ENCODE measurements at places on chromosomes 11 and 22. TPM values are rescaled to one million over a fixed set of nuclear protein-coding genes. Genes with fewer than 3 reads are reported as not detected.

- DNase-seq = no peak
Measured at GRCh38 chr22:30423301-30423958, 2.1 kb upstream of the MTFP1 start.

DNA sequence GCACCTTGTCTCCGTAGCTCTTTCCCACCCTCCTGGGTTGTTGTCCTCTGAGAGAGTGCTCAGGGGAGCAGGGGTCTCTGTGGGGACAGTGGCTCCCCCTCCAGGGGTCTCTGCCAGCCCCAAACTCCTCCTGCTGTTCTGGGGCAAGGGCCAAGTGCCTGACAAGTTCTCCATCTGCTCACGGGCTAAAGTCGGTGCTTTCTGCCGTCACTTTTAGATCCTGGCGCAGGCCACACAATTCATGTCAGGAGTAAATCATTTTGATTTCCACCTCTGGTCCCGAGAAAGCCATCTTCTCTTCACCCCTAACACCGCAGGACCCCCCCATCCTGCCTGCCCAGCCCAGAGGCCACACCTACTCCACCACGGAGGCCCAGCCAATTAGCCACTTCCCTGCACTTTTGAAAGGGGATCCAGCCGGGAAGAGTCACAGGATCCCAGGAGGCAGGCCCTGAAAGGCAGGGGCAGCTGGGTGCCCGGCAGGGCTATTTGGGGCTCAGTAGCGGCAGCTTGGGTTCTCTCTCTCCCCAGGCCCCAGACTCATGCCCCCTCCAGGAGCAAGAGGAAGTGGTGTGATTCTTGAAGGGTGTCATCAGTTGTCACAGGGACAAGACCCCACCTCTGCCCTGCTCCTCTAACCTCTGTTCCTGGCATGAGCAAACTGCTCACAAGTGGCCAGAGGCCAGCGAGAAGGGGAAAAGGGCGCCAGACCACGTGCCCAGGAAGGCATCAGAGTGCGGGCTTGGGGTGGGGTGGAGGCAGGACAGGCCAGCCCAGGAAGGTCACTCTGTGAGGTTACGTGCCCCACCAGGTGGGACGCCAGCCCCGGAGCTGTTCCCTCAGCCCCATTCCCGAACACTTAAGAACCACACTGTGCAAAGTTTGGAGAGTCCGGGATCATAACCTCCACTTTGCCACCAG, 1.3 kb downstream of the MACROD1 start:
- peak; percentile 61 for DNase-seq

DNA sequence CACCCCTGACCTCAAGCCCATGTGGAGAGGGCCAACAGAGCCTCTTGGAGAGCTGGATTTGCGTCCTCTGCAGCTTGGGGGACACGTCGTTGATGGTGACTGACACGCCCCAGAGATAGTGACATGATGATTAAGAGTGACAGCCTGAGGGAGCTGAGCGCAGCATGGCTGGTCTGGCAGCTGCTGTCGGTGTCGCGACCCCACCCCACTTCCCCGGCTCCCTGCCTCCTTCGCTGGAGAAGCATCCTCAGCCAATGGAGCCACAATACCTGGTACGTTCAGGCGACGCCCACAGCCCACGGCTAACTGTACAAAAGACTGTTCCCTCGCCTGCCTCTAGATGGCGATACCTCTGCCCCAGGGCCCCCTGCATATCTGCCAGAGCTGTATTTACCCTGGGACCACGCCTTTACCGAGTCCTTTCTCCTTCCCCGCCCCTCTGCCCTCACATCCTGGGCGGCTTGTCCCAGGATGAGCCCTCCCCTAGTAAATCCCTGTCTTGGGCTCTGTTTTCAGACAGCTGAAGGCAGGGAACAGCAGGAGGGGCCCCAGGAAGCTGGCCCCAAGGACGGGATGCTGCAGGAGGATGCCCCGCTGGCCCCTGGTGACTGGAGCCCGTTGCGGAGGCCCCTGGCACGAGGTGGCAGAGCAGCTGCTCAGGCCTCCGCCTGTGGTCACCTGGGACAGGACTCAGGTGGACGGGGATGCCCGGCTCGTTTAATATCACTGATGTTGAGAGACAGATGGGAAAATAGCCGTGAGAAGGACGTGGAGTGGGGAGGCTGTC, 90.6 kb downstream of the RPS6KA4 start:
- DNase-seq = peak; percentile 74

DNA sequence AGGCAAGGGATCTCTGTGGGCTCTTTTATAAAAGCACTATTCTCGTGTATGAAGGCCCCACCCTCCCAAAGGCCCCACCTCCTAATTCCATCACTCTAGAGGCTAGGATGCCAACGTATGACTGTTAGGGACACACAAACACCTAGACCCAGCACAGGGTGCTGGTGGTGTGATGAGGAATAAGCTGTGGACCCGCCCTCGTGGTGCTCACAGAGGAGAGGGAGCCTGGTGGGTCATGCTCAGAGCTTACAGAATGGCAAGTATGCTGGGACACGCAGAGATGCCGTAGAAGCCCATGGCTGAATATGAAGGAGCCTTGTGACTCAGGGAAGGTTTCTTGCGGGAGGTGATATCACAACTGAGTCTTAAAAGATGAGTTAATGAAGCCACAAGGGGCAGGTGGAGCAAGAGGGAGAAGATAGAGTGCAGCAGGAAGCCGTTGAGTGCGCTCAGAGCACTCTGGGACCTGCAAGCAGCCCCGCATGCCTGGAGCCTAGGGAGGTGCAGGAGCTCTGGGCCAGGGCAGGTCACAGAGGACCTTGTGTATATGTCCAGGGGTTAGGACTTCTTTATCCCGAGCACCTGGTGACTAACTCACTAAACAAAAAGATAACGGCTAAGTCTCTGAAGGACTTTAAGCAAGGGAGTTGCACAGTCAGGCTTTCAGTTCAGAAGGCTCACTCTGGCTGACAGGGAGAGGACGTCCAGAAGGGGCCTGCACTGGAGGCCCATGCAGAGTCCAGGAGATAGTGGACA, 160.9 kb downstream of the TRIM29 start:
- DNase-seq = no peak

- peak; percentile 15 for DNase-seq
Measured at GRCh38 chr11:83819931-83820549, 533.9 kb upstream of the CCDC90B start.

- DNase-seq = no peak
Measured at GRCh38 chr11:96215110-96215782, 127.7 kb downstream of the MAML2 start.

DNA sequence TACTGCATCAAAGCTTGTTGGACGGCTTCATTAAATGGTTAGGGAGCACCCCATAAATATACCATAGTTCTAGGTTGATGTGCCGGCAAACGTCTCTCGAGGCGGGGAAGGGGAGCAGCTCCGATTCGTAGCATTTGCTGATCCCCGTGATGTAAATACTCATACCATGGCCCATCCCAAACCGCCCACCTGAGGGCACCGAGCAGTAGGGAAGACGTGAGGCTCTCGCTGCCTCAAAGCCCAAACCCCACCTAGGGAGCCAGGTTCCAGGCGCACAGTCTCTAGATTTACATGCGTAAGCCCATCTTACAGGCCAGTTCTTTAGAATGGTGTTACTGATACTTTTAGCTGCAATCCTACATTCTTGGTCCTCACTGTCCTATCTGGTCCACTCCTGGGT, 124.0 kb downstream of the FEZ1 start:
- DNase-seq = no peak

Gene RCOR2
- total RNA-seq = 0.26 TPM

Gene KDM4D
- total RNA-seq = not detected

Gene DUSP8
- total RNA-seq = 7.0 TPM

Gene RIC3
- total RNA-seq = 40.0 TPM

DNA sequence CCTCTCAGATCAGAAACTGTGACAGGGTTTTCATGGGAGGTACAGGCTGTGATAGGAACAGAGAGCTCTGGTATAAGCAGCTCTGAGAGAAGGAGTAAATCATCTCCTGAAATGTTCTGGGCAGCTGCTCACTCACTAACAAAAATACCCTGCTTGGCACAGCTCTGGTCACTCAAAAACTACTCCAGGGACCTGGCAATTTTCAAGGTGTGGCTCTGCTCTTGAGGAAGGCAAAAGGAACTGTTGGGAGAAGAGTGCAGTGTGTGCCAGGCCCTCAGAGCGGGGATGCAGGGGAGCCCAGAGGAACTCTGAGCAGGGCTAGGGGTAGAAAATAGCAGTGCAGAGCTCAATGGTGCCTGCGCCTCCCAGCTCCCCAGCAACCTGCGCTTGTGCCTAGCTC, 180.5 kb upstream of the ZBED5 start:
- no peak for DNase-seq

DNA sequence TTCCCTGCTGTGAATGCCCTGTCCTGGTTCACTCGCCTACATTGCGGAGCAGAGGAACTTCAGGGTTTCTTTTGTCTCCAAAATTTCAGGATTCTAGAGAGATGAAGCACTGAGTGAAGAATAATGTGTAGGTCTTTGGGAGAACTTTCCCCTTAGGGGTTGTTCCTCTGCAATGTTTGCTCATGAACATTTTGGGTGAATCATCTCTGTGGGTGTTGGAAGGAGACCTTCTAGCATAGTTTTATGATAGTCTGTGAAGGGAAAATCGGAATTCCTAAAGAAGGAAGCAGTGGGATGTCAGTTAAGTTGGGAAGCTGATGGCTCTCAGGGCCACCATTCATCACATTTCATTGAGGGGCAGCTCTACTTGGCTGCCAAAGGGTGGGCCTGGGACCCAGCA, 64.8 kb downstream of the MIAT start:
- no peak for DNase-seq

- no peak for DNase-seq
Measured at GRCh38 chr11:85791409-85791990, 19.4 kb downstream of the SYTL2 start.

Gene MYO7A
- total RNA-seq = 10.4 TPM

- no peak for DNase-seq
Measured at GRCh38 chr22:20968281-20968977, 1.4 kb downstream of the AIFM3 start.

DNA sequence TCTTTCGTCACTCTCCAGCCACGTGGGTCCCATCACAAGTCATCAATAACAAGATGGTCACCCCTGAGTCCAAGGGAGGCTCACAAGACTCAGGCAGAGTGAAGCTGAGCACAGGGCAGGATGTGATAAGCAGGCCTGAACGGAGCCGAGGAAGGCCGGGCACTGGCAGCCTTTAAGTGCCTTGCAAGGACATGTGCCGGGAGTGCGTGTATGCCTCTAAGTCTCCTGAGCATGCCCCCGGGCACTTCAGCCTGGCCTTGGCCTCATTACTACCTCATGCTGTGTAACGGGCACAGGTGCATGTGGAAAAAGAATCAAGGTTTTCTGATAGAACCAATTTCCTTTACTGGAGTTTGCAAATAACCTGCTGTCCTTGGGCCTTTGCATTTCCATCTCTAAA, 55.8 kb downstream of the UBASH3B start:
- no peak for DNase-seq

GRCh38 chr11:22730319-22730718, 63.9 kb downstream of the GAS2 start:
- no peak for DNase-seq

- DNase-seq = no peak
Measured at GRCh38 chr11:68076371-68077042, 37.7 kb downstream of the TCIRG1 start.

Gene BRSK2
- total RNA-seq = 113 TPM

Gene PARVG
- 8.8 TPM for total RNA-seq
